Bronchial epithelial cell (primary cell): ENCODE measurements at places on chromosomes 3 and 15. TPM values are rescaled to one million over a fixed set of nuclear protein-coding genes. Genes with fewer than 3 reads are reported as not detected.

DNA sequence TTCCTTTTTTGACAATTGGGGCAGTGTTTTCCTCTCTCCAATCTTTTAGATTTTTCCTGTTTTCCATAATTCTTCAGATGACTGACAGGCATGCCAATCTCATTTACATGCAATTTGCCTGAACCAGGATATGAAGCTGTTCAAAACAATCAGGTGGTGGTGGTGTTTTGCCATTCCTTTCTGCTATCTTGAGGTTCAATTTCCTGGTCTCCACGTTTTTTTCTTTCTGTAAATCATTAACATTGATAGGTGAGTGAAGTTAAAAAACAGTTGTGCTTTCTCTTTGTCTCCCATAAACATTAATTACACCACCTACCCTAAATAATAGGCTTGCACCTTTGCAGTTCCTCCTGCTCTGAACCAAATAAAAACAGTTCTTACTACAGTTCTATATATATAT lies 49.1 kb downstream of the C2CD4A start:
- DNase-seq = no peak

DNA sequence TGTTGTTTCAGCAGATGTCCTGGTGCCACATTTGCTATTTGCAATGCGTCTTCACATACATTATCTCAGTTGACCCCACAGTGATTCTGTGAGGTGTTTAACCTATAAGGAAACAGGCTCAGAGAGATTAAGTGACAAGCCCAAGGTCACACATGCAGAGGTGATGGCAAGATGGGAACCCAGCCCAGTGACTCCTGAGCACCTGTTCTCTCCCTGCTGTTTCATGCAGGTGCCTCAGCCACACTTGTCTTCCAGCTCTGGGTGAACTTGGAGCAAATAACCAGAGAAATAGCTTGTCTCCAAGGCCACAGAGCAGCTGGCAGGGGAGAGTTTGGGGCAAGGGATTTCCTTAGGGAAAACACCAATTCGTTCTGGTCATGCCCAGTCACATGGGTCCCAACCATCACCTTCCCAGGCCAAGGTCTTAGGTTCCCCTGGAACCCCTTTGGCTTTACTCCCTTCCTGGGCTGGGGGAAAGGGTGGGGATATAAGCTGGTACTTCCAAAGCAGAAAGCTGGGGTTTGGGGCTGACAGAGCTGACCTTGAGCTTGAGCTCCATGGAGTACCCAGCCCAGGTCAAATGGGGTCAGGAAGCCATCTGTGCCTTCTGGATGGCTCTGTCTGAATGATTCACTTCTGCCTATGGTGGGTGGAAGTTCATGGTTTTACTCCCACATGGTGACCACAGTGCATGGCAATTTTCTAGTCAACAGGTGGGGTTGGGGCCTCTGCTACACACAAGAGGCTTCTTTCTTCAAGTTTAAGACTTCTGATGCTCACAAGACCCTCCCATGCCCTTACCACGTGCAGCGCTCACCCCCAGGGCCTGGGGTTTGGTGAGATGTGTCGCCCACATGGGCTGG lies 22.4 kb downstream of the LIPC start:
- no peak for DNase-seq

DNA sequence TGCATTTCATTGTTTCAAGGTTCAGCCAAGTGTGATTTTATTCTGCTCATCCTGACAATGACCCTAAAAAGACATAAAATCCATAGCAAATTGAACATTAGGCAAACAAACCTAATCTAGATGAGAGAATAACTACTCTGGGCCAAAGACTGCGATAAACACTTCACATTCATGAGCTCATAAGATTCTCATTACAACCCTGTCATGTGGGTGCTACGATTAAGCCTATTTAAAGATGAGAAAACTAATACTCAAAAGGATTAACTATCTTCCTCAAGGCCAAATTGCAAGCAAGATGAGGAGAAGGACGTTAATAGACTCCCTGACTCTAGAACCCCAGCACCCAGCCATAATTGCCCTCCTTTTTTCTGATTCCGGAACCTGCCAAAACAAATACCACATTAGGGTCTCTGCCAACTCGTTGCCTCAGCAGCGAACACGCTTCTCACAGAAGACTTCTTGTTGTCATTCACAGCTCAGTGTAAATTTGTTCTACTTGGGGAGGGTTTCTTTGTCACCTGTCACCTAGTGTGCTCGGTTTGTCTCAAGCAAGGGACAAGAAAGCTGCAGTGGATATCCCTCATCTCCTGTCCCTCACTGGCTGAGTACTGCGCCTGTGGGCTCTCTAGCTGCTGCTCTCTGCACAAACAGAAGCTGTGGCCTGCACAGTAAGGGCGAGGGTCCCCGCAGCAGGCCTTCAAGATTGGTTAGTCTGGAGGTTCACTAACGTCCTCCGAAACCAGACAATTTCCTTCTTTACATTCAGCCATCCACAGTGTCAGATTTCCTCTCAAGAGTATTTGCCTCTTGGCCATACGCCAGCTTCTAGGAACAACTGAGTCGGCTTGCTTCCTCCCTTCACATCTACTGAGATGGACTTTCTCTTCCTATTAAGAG lies 200.0 kb upstream of the UBE2E2 start:
- peak; percentile 48 for DNase-seq

GOLGA8T gene
- 0.13 TPM in 1 of 2 replicates, not detected in the other for total RNA-seq

FSIP1 gene
- 9.5 and 28.8 TPM in 2 replicates for total RNA-seq

ZPLD1 gene
- total RNA-seq = 2.6 and 3.9 TPM in 2 replicates

GRCh38 chr15:70596354-70597055 lies 166.9 kb downstream of the UACA start:
- DNase-seq = peak; percentile 89

KCNMB2 gene
- total RNA-seq = not detected in 2 replicates

DNA sequence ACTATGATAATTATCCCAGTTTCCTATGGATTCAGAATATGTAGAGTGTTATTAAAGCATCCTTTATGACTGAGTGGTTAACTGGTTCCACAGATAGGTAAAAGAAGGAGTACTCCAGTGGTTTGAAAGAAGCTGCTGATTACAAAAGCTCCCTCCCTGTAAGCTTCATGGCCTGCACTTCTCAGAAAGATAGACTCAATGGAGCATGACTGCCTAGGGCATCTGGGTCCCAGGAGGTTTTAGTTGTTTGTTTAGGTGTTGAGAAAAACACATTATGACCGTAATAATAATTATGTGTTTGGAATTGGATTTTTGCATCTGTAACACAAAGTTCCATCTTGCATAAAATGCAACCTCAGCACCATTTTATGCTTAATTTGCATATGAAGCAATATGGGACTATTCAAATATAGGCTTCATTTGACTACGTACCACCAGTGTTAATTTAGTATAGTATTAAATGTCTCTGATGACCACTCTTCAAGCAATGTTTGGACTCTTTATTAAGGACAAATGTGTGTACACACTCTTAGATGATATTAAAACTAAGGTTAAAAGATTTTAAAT lies 121.1 kb downstream of the ROBO2 start:
- DNase-seq = no peak

CADPS gene
- 1.3 TPM in 1 of 2 replicates, not detected in the other for total RNA-seq

- no peak for DNase-seq
These were observed 700.3 kb downstream of the TUSC7 start for GRCh38 chr3:117409701-117410459.

TRA2B gene
- 192 and 202 TPM in 2 replicates for total RNA-seq

- no peak for DNase-seq
These were observed 42.8 kb downstream of the TFDP2 start for GRCh38 chr3:142106548-142106947.
